ENCODE measurements at places on chromosomes 16 and 17.

DNA sequence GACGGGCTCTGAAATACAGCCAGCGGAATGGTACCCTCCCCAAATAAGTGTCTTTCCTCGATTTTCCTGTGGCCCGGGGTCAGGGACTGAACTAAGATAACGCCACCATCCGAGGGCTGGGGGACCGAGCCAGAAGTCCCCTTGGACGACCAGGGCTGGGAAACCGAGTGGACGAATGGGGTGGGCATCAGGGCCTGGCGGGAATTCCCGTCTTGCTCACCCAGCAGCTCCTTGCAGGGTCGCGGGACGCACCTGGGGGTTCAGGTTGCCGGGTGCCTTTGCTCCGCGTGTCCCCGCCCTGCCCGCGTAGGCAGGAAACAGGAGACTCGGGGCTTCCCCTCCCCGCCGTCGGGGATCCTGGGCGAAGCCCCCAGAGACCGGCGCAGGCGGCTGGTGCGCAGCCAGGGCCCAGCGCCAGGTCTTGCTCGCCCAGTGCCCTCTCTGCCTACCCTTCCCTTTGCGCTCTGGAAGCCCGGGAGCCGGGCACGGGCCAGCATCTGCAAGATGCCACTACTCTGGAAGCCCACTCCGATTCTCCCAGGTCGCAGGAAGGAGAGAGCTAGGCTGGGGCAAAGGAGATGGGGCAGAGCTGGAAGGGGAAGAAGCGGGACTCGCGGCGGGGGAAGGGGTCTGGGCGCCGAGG lies 665 bp upstream of the GRIN2C start:
- no peak for DNase-seq

DNA sequence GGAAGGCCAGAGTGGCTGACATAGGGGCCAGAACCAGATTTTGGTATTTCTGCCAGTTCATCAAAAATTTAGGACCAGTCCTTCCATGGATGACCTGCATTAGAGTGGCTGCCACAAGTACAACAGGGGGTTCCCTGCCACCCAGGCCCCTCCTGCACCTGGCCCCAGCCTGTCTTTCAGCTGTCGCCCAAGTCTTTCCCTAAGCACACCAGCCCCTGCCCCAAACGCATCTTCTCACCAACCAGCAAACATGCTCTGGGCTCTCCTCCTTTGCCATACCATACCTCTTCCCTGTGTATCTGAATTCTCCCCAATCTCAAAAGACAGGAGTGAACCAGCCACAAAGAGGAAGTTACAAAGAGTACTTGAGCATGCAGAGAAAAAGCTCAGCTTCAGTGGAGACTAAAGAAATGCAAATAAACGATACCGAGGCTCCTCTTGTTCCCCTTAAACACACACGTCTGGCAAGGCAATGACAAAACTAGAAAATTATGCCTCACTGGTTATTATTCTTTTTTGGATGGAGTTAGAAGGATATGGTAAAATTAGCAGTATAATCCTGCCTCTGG lies 130.6 kb downstream of the DYNLRB2 start:
- DNase-seq = no peak

DNA sequence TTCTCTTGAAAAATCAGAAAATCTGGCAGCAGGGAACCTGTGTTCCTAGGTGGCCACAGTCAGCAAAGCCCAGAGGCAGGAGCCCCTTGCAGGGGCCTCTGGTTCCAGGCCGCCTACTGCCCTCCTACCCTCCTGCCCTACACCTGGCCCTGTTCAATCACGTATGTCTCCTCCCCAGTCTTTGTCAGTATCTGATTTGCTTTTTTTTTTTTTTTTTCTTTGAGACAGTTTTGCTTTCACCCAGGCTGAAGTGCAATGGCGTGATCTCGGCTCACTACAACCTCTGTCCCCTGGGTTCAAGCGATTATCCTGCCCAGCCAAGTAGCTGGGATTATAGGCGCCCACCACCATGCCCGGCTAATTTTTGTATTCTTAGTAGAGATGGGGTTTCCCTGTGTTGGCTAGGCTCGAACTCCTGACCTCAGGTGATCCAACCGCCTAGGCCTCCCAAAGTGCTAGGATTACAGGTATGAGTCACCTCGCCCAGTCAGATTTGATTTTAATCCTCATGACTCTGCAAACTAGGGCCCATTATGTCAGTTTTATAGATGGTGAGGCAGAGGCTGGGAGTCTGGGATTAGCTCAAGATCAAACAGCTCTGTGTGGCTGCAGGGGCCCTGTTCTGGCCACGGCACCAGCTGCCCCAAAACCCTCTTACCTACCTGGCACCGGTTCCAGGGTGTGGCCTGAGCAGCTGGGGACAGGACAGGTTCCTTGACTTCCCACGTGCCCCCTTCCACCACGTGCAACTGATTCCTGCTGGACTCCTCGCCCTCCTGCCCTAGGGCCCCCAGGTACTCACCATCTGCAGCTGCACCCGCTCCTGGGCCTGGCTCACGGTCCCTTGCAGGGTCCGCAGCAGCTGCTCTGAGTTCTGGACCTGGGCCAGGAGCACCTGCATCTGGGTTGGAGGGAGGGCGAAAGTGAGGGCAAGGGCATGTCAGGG lies 14.7 kb downstream of the RABEP2 start:
- DNase-seq = no peak

DNA sequence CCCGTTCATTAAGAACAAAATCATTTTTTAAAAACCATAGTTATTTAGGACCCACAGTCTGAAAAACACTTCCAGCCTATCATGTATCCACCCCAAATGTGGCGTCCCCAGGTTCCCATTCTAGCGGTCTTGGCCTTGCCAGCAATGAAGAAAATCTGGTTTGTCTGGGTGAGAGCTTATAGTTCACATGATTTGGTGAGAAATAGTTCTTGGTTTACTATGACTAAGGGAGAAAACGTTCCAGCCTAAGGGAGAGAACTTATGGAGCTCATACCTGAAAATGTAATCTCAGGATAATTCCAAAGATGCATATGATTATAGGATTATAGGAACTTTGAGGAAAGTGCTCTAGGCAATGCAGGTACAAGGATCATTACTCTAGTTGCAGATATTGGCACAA lies 4.8 kb downstream of the MARVELD3 start:
- DNase-seq = no peak

DNA sequence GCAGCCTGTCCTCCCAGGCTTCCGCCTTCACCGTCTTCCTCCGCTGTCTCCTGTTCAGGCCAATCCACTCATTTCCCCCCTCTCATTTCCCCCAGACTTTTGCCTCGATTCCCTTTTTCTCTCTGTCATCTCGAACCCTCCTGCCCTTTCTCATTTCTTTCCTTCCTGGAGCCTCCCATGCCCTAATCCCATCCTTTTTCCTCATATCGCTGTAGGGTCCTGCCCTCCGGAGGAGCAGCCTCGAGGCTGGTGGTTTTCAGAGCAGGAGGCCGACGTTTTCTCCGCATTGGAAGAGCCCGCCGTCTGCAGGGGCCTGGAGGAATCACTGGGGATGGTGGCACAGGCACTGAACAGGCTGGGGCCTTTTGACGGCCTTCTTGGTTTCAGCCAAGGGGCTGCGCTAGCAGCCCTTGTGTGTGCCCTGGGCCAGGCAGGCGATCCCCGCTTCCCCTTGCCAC lies 597 bp downstream of the OVCA2 start:
- no peak for DNase-seq

- no peak for DNase-seq
These were observed 22.9 kb upstream of the PECAM1 start for GRCh38 chr17:64413513-64413912.

DNA sequence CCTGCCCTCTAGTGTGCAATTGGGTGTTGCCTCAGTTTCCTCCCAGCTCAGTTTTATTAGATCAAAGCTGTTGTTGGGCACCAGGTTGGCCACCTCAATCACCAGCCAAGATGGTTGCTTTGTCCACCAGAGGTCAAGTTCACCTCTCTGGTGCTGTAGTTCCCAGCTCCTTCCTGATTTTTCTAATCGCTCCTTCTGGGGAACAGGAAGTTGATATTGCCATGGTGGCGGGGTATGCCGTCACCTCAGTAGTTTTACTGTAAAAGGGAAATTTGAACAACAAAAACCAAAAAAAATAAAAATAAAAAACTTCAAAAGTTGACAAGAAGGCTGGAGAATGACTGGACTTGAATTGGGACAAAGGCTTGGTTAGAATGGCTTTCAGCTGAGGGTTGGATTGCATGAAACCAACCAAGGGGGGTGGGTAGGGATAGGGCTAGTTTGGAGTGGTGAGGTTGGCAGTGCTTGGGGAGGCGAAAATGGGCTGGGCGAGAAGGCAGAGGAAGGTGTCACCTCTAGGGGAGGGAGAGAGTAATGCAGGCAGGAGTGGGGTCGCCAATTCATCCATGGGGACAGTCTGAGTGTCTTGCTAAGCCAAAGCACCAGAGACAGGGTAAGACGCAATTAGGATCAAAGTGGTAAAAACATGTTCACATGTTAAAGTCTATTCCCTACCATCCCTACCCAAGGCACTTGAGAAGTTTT lies 6.2 kb downstream of the EFNB3 start:
- DNase-seq = no peak

- no peak for DNase-seq
These were observed 29.3 kb downstream of the CEP295NL start for GRCh38 chr17:78873519-78874340.

- no peak for DNase-seq
These were observed 14.0 kb downstream of the NR1D1 start for GRCh38 chr17:40086150-40087044.

DNA sequence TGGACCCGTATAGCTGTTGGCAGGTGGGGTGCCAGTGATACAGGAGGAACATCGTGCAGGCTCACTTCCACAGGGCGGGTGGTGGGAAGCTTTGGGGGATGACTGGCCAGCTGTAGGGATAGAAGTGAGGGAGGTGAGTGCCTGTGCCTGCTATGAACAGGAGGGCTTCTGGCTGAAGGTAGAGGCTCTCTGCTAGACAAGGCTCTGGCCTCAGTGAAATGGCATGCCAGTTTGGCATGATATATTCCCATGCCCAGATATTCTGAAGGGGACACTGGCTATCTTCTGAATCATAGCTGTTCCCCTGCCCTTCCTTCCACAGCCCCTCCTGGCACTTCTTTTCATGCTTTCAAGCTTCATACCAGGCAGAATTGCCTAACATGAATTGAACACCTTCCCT lies 19.1 kb downstream of the PHAF1 start:
- no peak for DNase-seq

- DNase-seq = no peak
These were observed 10.9 kb upstream of the CHST6 start for GRCh38 chr16:75506107-75506506.

- DNase-seq = no peak
These were observed 33.1 kb downstream of the N4BP1 start for GRCh38 chr16:48576927-48577326.

DNA sequence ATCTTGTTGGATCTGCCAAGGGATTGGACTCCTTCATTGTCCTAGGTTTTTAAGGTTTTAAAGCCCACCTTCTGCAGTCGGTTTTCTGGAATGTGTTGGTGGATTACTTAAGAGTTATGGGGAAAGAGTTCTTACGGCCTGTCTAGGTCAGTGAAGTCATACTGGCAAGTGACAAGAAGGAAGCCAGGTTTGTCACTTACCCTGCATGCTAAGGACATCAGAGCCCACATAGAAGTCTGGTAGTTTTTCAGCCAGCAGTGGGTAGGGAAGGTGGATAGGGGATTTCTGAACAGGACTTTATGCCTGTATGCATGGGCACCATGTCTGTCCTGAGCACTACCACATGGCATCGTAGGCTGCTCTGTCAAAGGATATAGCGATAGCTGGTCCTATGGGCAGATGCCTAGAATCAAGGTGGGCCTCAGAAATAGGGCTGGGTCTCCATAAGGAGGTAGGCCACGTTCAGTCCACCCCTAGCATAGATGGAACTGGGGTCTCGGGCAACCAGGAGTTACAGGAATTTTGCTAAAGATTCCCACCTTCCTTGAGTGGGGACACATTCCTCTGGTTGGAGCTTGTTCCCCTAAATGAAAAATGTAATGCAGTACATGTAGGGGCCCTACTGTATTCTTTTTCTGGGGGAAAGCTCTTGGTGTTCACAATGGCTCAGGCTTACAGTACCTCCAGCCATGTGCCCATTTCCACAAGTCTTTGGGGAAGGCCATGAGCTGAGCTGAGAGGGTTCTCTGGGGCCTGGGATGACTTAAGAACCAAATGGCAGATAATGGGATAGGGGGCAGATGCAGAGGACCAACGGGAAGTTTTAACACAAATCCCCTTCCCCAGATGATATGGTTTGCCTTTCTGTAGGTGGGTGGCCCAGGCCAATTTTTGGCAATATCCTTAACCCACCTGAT lies 27.5 kb downstream of the TRPV2 start:
- no peak for DNase-seq

GRCh38 chr17:17342242-17342945 lies 39.2 kb downstream of the NT5M start:
- DNase-seq = no peak

DNA sequence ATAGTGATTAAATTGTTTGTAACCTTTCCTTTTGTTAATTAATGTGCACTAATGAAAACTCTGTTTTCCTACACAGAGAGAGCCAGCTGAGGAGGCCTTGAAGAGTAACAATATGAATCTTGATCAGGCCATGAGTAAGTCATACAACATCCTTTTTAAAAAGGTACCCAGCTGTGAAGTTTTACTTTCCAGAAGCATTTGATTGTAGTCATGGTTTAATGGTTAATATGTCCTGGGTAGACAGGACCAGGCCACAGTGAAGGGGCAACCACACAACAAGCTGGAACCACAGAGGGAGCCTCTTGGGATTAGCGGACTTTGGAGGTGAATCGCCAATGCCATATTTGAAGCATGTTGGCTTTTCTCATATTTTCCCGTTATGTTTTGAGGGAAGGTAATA lies 55.6 kb downstream of the TMC6 start:
- no peak for DNase-seq

- DNase-seq = no peak
These were observed 429.7 kb downstream of the CDH8 start for GRCh38 chr16:61606581-61606980.

DNA sequence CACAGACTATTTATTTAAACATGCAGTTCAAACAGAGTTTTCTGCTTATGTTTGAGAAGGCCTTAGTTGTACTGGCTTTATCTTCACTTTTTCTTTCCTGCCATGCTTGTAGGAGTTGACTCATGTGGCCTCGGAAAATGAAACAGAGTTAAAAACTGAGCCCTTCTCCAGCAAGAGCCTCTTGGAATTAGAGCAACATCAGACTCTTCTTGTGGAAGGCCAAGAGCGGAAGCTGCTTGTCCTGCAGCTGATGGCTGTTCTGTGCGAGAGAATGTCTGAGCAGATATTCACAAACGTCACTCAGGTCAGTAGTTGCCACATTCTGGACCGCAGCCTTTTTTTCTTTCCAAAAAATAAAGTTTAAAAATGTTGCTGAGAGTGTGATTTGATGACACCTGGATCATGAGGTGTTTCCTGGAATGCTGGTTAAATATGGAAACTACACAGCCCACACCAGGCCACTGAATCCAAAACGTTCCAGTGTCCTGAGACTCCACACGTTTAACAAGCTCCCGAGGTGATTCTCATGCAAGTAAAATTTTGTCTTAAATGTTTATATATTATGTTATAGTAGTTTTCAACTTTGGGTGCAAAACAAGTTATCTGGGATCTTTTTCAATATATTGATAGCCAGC lies 65.9 kb downstream of the TANGO6 start:
- DNase-seq = no peak

DNA sequence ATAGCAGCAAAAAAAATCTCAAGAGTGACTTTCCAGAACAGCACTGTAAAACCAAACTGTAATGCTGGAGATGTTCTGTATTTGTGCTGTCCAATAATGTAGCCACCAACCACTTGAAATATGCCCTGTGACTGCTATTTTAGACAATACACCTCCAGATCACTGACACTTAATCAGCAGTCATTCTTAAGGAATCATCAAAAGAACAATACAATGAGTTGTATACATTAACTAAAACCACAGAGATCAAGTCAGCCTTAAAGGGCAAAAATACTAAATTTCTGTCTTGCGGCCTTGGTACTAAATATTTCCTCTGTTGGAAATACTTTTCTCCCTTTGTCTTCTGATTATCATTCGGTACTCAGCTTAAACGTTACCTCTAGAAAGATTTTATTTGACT lies 33.6 kb upstream of the ANKFY1 start:
- no peak for DNase-seq

Data from cortex of kidney (tissue), 1 donor.